ENCODE measurements at places on chromosomes 12 and 14. TPM values are rescaled to one million over a fixed set of nuclear protein-coding genes. Genes with fewer than 3 reads are reported as not detected.

IFNG-AS1 gene
- not detected for total RNA-seq

DNA sequence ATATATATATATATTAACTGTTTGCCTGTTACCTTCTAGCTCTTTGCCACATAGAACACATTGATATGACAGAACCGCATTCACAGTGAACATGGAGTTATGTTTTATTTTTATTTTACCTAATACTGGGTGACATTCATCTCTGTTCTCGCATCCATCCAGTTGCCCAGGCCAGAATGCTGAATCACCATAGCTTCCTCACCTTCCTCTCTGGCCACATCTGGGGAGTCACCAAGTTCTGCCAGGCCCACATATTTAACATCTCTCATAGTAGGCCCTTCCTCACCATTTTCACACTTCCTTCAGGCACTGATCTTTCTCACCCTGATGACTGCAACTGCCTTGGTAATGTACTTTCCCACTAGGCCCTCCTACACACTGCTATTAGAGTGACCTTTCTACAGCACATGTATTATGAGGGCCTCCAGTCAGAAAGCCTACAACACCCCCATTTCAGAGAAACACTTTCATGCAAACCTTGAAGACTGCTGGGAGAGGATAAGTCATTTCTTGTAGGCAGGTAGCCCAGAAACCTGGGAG lies 106.8 kb downstream of the LGR5 start:
- no peak for DNase-seq

DNA sequence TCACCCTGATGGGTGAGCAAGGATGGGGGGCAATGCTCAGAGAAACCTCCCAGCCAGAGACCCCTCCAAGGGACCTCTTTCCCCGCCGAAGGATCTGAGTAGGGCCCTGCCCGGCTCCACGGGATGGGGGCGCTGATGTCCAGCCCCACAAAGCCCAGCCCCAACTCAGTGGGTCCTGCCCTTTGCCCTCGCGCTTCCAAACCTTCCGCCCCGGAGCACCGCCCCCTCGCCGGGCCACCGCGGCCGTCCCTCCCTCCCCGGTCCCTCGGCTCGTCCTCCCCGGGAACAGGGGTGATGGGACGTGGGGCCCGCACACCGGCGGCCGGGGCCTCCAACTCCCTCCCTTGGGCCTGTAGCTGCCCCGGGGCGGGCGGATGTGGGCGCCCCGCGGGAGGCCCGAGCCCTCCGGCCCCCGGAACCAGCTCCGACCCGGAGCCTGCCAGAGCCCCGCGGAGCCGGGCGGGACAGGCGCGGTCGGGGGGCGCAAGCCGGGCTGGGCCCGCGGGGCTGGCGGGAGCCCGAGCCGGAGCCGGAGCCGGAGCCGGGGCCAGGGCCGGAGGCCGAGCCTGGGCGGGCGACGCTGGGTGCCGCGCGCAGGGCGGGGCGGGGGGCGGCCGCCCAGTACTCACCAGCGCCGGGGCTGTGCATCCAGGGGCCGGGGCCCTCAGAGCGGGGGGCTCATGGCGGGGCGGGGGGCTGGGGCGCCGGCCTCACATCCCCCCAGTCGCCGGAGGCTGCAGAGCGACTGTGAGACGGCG lies 386 bp downstream of the HDAC7 start:
- peak; percentile 61 for DNase-seq

DNA sequence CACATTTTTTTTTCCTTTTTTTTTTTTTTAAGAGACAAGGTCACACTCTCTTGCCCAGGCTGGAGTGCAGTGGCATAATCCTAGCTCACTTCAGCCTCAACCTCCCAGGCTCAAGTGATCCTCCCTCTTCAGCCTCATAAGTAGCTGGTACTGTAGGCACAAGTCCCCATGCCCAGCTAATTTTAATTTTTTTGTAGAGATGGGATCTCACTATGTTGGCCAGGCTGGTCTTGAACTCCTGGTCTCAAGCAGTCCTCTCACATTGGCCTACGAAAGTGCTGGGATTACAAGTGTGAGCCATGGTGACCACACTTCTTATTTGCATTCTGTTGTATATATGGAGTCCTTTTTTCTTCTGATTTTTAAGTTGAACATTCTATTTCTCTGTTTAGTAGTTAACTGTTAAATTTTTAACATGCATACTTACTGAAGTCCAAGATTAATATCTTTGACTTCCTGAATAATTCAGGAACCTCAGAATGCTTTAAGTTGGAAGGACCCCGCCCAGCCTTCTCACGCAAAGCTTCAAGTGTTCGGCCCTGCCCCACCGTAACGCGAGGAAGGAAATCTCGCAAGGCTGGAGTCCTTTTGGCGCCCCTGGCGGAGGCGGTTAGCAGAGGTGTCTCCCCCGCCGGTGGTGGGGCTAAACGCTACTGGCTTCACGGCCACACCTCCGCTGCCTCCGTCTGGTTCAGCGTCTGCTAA lies 21.6 kb downstream of the SPATS2 start:
- no peak for DNase-seq

All from pancreas (tissue), 10 donors.